ENCODE measurements at places on chromosomes 7 and 10.

DNA sequence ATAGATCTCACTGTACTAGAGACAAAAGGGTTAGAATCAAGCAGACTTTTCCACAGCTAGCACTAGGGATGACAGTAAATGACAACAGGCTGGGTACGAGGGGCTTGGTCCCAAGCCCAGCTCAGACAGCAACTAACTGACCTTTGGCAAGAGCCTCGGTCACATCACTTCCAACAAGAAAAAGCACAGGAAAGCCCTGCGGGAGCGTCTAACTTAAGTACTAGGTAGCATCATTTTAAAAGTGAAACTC, 22.8 kb downstream of the CALML3 start:
- DNase-seq = no peak

- no peak for DNase-seq
These were observed 186.2 kb downstream of the RAMP3 start for GRCh38 chr7:45343746-45344145.

- no peak for DNase-seq
These were observed 568.0 kb upstream of the GALNT17 start for GRCh38 chr7:70563960-70564359.

DNA sequence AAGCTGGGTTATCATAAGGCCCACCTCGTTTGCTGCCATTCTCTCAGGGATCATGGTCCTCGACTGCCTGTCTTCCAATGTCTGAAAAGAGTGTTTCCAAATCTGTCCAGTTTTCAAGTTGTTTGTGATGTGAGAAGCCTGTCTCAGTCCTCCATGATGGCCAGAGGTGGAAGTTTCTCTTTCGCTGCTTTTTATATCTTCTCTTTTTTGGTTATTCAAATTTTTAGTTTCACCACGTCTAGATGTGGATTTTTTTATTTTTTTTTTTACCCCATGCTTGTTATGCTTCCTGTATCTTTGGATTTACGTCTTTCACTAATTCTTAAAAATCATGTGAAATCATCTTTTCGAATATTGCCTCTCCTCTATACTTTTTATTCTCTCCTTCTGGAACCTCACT, 6.1 kb upstream of the RBM33 start:
- DNase-seq = no peak

GRCh38 chr10:116909307-116909706, 60.0 kb downstream of the ENO4 start:
- no peak for DNase-seq

DNA sequence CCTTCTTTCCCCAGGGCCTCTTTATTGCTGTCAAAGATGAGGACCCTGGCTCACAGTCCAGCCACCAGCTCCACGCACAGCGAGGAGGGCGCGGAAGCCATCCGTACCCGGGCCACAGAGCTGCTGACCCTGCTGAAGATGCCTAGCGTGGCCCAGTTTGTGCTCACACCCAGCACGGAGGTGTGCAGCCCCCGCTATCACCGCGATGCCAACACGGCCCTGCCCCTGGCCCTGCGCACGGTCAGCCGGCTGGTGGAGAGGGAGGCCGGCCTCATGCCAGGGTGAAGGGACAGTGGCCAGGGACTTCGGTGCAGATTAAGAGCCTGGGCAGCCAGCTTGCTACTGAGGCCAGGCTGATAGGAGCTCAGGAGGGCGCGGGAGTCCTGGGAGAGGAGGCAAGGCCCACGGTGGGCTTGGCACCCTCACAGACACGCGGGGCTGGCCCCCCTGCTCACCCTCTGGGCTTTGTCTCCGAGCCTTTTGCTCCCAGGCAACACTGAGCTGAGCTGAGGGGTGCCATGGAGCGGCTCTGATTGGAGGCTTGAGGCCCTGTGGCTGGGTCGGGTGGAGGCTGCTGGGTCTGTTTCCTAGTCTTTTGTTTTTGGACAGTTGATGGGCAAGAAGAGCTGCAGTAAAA, 15.8 kb downstream of the AP5Z1 start:
- no peak for DNase-seq
